ENCODE measurements at places on chromosomes 12 and 14.
A peak's percentile ranks its signal among the peaks of the same experiment; 100 is the strongest.

- no peak for DNase-seq
Observed at GRCh38 chr14:74380172-74380571, 31.9 kb downstream of the VRTN start.

- no peak for DNase-seq
Observed at GRCh38 chr12:39792938-39793337, 173.3 kb upstream of the ABCD2 start.

DNA sequence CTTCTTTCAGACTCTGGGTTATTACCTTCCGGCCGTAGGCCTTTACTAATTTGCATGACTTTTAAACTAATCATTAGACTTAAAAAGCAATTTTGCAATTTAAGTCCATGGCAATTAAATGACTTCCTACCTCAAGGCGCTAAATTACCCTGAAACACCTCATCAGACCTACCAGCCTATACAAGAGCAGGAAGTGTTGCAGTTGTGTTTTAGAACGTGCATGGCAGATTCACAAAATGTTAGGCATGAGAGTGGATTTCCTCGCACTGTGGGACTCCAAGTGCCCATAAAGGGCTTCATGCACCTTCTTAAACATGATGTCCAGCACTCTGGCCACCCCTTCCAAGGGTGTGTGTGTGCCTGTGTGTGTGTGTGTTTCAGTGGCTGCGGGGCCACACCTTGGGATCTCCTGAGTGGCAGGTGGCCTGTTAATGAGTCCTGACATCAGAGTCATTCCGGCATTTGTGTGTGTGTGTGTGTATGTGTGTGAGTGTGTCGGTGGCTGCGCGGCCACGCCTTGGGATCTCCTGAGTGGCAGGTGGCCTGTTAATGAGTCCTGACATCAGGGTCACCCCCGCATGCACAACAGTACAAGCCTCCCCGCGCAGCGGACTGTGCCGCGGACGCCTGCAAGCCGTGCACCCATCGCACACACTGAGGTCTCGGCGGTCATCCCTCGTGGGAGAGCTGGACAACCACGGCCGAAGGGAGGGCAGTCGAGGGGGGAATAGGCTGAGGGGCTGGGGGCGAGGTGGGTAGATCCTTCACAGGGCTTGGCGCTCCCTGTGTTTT lies 900 bp downstream of the C2CD5 start:
- DNase-seq: peak; percentile 26

DNA sequence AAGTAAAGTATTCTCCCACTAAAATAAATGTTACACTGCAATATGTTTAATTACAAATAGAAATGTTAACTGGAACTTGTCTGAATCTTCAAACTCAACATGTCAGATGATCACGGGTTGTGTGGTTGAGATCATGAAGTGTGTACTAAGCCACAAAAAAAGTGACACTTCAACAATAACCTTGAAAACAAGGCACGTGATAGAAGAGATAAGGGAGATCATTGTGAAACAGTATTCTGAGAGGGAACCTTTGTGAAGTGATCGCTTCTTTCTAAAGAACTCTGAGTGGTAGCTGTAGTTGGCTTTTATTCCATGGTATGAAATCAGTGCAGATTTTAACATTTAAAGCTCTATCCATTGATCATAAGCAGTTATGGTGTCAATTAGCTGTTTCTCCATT lies 60.0 kb downstream of the LIN52 start:
- DNase-seq: no peak

GRCh38 chr12:108282676-108283075 lies 56.4 kb downstream of the CMKLR1 start:
- DNase-seq: no peak

DNA sequence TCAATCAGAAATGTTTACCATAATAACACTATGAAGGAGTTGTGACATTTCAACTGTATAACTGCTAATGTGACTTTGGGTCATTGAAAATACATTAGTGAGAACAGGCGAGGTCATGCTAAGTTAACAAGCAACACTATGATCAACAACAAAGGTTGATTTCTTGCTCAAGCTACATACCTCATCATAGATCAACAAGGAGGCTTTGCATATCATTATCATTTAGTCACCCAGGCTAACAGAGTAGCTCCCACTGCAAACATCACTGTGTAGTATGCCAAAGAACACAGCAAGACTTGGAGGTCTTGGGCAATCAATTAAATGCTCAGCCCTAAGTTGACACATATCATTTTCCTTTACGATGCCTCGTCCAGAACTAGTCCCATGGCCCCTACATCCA lies 212.5 kb downstream of the NOVA1 start:
- no peak for DNase-seq

DNA sequence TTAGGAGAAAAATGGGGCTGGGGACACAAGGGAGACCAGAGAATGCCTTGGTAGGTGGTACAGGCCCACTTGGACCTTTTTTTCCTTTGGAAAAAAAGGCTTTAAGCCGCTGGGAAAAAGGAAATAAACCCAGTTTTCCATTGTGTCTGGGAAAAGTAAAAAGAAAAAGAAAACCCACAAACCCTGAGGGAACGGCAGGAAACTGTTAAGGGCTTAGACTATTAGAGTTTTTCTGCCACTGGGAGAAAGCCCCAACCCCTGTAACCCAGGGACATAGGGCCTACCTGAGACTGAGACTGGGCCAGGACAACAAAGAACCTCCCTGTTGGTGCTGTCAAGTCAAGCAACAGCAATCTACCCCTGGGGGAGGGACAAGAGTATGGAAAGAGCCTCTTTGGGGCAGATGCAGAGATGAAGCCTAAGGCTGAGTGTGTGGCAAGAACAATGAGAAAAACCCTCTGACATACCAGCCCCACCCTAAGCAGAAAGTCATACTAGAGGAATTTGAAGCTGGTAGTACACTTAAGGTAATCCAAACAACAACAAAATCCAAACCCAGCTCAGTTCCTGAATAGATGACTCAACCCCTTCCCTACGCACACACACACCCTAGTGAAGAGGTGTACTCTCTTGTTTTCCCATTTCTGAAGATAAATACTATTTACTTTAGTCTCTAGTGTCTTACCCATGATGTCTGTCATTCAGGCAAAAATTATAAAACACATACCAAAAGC lies 22.8 kb downstream of the ATF1 start:
- DNase-seq: no peak

GRCh38 chr14:76883447-76883846 lies 57.2 kb downstream of the LRRC74A start:
- no peak for DNase-seq

DNA sequence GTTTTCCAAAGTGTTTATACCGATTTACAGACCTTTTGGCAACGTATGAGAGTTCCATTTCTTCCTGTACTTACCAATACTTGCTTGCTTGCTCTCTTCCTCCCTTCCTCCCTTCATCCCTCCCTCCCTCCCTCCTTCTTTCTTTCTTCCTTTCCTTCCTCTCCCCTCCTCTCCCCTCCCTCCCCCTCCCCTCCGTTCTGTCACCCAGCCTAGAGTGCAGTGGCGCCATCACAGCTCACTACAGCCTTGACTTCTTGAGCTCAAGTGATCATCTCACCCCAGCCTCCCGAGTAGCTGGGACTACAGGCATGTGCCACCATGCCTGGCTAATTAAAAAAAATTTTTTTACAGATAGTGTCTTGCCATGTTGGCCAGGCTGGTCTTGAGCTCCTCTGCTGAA lies 40.4 kb downstream of the DIP2B start:
- DNase-seq: no peak
